ENCODE measurements at places on chromosomes 3 and 15.

DNA sequence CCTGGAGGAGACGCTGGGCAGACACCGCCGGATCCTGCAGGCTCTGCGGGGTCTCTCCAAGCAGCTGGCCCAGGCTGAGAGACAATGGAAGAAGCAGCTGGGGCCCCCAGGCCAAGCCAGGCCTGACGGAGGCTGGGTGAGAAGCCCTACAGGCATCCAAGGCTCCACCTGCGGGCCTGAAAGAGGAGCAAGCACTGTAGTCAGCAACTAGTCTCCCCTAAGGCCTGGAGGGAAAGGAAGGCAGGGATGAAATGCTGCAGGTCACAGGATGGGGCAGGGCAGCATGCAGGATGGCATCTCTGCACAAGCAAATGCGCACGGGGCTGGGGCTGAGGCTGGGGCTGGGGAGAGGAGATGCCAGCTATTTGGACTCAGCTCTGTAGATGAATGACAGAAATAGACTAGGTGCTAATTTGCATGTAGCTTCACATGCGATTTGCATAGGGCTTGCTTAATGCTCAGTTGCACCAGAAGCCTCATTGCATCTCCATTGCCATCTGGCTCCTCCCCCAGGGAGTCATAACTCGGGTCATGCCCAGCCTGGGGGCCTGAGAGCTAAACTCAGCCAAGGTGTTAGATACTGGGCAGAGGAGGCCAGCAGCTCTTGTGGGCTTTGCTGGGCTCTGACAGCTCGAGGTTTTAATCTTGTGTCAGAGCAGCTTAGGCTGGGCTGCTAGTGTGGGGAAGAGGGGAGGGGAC, 5.2 kb upstream of the CPLX3 start:
- DNase-seq = no peak

GRCh38 chr15:100189319-100189718, 152.5 kb downstream of the ADAMTS17 start:
- DNase-seq = no peak

DNA sequence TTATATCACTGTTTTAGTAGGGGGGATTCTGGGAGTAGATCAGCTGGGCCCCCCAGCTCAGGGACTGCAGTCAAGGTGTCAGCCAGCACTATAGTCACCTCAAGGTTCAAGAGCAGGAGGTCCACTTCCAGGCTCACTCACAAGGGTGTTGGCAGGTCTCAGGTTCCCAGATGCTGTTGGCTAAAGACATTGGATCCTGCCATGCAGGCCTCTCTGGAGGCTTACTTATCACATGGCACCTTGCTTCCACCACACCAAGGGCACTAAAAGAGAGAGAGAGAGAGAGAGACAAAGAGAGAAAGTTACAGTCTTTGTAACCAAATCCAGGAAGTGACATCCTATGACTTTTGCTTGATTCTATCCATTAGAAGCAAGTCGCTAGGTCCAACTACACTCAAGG, 7.5 kb upstream of the PPP1R14D start:
- no peak for DNase-seq

DNA sequence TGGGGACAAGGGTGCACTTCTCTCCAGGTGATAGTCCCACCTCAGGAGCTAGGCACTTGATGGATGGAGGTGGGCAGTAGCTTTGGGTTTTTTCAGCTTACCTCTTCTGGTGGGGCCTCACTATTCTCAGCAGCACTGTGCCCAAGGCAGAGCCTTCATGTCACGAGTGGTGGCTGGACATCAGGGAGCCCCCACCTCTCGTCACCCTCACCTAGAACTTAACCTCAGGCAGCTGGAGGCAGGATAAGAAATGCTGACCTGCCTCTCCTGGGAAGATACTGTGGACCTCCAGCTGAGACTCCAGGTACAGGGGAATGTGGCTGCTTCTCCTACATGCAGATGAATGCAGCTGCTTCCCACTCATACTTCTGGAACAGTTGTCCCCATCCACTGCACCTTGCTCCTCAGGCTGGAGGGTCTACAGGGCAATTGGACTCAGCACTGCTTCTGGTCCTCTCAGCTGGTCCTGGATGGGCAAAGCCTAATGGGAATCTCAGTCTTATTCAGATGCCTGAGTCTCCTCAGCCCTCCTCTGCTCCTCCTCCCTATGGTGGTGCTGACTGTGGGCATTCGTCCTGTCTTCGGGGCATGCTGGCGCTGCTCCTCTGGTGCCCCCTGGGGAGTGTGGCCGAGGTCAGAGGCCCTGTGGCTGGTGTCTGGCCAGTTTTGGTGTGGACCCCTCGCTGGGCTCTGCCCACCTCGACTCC, 129.9 kb downstream of the KLF13 start:
- DNase-seq = no peak

DNA sequence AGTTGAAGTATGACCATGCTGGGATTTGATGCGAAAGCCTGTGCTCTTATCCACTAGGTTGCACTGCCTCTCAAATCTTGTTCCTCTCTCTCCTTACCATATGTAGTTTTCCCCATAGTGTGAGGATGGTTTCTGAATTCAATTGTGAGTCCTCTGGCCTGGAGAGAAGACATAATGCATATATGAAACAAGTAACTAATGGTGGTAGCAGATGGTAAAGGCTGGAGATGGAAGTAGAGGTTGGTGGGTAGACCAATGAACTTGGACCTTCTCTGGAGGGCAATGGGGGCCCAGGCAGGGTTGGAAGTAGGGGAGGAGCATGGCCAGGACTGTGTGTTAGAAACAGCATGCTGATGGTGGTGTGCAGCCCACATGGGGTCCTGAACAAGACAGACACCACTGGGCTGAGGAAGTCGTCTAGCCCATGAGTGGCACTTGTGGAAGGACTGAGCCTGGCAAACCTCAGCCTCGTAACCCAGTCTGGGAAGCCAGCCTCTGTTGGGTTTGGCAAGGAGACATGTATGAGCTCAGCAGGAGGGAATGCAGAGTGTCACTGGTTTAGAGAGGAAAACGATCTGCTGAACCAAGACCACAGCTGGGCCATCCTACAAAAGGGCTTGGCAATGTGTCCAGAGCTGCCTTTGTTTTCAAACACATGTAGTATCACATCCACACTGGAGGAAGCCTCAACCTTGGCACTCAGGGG, 18.5 kb upstream of the LMCD1 start:
- DNase-seq = peak; percentile 98

- no peak for DNase-seq
These were observed 40.1 kb downstream of the EAF1 start for GRCh38 chr3:15467227-15468181.

DNA sequence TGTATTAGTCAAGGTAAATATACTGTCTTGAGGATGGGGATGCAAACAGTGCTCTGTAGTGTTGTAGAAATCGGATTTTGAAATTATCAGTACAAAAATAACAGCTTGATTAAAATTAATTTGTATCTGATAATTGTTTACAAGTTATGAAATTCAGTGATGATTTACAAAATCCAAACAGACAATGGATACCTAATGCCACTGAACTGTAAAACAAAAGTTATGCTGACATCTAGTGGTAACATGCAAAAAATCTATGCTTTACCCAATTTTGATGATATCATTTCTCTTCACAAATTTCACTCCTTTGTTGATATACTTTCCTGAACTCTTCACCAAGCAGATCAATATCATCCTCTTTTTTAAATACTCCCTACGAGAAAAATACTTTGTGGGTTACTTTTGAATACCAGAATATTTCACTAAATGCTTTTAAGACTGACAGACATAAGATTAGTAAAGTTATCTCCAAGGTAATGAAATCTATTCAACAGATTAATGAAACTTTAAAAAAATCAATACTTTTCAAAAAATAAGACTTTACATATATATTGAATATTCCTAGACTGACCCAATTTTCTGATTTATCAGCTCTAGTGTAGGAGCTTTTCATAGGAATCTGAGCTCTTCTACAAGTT, 36.0 kb downstream of the MNS1 start:
- DNase-seq = peak; percentile 11

DNA sequence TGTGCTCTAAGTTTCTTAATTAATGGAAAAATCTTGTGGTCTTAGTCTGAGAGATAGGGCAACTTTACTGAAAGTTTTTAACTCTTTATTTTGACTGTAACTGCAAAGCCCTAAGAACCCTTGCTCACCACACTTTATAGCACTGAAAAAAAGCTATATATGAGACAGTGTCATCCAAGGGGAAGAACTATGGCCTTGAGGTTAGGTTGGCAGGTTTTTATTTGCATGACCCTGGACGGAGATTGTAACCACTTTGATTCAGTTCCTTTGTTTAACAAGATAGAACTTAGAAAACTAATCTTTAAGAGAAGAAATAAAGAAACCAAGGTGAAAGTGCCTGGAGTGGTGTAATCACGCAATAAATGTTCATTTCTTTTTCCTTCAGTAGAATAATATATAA, 30.6 kb upstream of the LYSMD4 start:
- DNase-seq = no peak

- no peak for DNase-seq
These were observed 18.2 kb upstream of the CLDN16 start for GRCh38 chr3:190369668-190370295.

DNA sequence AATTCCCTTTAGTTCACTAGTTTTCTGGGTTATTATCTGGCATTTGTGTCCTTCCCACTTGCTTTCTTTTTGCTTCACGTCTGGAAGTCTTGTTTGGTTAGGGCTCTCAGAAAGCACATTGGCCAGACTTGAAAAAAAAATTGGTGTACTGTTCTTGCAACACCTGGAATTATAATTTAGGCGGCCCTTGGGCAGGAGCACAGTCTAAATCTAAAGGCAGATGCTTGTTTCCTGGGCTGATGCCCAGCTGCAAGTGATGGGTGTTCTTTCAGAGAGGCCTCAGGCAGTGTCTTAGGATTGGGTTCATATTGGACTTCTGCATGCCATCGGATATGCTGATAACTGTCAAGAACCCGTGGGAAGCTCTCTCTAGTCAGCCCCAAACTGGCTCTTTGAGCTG, 521.5 kb downstream of the PDCD6IP start:
- no peak for DNase-seq
